Activated CD4-positive, alpha-beta memory T cell treated with anti-CD3 and anti-CD28 coated beads for 36 hours (primary cell): ENCODE measurements at places on chromosomes 7 and 10.
A peak's percentile ranks its signal among the peaks of the same experiment; 100 is the strongest.

DNA sequence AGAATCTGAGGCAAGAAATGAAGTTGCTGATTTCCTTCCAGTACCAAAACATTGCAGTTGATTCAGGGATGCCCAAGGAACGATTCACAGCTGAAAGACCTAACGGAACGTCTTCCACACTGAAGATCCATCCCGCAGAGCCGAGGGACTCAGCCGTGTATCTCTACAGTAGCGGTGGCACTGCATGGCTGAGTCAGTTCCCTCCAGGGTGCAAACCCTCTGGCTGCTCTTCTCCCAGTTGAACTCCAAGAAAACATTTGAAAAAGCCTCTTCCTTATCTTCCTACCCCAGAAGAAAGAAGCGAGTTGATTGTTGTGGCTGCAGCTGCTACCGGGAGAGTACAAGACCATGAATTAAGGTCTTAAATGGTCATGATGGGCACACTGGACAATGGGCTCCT lies 147.1 kb upstream of the PRSS1 start:
- H3K4me1 ChIP-seq = no peaks in the 10 kb centered on the region
- no peaks in the 10 kb centered on the region for H3K27me3 ChIP-seq
- no peak overlapping the region for H3K27ac ChIP-seq
- DNase-seq = no peak
- no peaks in the 10 kb centered on the region for H3K36me3 ChIP-seq

GRCh38 chr7:108479751-108480150 lies 23.5 kb upstream of the NRCAM start:
- H3K27me3 ChIP-seq = no peaks in the 10 kb centered on the region
- peaks cover 33% of the 10 kb centered on the region for H3K36me3 ChIP-seq
- DNase-seq = no peak
- no peak overlapping the region for H3K27ac ChIP-seq
- H3K4me3 ChIP-seq = no peak overlapping the region

GRCh38 chr10:23974746-23975272 lies 234.1 kb upstream of the KIAA1217 start:
- no peak for DNase-seq
- H3K27me3 ChIP-seq = no peaks in the 10 kb centered on the region
- H3K4me3 ChIP-seq = no peak overlapping the region
- no peaks in the 10 kb centered on the region for H3K4me1 ChIP-seq

- no peak overlapping the region for H3K27ac ChIP-seq
- H3K27me3 ChIP-seq = no peaks in the 10 kb centered on the region
- H3K4me3 ChIP-seq = no peak overlapping the region
- DNase-seq = no peak
- no peaks in the 10 kb centered on the region for H3K4me1 ChIP-seq
These were observed 141.7 kb downstream of the USP6NL start for GRCh38 chr10:11469575-11470391.

- no peaks in the 10 kb centered on the region for H3K36me3 ChIP-seq
- DNase-seq = no peak
- no peaks in the 10 kb centered on the region for H3K4me1 ChIP-seq
- H3K4me3 ChIP-seq = no peak overlapping the region
These were observed 281.6 kb downstream of the AGMO start for GRCh38 chr7:15280078-15280733.

DNA sequence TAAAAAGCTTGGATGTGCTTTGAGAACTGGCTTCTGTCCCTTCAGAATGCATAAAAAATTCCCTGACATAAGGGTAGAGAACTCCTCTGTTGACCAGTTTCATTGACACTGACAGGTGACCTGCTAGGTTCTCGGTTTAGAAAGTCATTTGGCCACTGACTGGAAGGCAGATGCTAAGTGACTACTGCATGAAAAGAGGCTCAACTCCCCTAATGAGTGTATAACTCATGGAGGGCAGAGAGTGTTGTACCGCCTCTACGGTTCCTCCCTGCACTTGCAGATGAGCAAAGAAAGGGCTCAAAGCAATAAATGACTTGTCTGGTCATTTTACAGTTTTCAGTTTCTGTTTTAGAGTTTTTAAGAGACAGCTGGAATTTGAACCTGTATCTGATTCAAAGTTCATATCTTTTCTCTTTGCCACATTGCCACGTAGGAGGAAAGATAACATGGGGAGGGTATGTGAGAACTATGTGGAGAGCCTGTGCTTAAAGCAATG lies 2.9 kb upstream of the FGL2 start:
- H3K27ac ChIP-seq = no peak overlapping the region
- DNase-seq = peak; percentile 19
- no peaks in the 10 kb centered on the region for H3K27me3 ChIP-seq
- no peaks in the 10 kb centered on the region for H3K36me3 ChIP-seq
- no peak overlapping the region for H3K4me3 ChIP-seq
